Fibroblast of skin of right quadriceps (primary cell): ENCODE measurements at places on chromosomes 2 and 18.

DNA sequence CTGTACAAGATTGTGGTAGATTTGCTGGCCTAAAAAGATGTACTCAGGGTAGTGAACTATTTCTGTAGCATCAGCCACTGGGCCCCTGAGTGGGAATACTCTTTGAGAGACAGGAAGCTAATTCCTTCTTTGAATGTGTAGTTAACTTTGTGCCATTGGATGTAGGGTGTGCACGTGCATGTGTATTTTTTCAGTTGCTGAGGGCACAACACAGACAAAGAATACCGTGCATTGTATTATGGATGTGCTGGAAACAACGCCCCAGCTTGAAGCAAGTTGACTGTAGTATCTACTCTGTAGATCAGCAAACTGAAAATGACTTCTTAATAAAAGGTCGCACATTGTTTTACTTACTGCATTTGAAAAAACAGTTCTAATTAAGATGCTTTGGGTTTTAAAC lies 14.1 kb downstream of the CRIM1 start:
- no peak for DNase-seq

- no peak for DNase-seq
Observed at GRCh38 chr2:208671886-208672680, 265.5 kb downstream of the PTH2R start.

DNA sequence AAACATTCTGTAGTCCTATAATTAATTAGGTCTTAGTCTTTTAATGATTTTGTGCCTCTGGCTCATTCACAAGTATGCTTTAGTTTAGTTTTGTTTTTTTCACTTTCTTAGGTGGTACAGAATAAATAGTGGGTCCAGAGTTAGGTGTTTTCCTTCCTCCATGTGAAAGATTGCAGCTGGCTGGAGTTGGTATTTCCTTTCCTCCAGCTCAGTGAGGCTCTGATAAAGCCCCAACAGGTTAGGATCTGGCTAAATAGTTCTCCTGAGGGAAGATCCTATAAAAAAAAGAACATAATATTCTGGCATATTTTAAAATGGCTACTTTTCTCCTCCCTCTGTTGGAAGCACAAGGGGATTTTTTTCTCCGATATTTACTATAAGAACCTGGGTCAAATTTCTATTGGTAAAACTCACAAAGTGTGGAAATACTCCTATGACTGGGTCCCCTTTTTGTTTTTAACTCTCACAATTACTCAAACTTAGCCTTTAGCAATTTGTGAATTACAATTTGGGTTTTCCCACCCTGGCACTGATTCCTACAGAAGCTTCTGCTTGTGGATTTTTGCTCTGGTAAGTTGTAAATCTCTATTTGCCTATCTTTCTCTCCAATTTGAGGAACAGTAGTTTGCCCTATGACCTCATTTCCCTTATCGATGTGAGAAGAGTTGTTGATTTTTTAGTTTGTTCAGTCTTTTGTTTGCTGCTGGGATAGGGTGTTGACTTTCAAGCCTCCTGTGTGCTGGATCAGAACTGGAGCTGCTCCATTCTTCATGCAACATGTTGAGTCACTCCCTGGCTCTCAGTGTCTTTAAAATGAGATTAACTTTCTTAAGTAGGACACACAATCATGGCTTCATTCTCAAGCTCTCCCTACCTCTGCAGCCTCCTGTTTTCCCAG lies 500.9 kb downstream of the RNF144A start:
- no peak for DNase-seq

DNA sequence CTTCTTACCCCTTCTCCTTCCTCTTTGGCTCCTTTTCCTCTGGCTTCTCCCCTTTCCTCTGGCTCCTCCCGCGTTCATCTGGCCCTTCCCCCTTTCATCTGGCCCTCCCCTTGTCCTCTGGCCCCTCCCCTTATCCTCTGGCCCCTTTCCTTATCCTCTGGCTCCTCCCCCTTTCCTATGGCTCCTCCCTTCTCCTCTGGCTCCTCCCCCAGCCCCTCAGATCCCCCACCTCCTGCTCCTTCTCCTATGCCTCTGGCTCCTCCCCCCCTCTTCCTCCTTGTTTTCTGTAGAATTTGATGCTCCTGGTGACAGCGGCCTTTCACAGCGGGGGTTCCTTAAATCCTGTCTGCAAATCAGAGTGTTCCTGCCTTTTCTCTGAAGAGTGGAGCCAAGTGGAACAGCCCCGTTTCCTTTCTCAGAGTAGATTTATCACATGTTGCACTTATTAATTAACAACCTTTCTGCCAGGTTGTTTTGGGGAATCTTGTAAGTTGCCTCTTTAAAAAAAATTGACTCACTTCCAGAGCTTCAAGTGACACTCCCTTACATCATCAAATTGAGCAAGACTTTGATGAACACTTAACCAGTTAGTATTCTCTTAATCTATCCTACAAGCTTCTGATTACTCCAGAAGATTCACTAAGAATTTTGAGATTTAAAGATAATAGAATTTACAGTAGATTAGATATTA lies 27.9 kb downstream of the FABP1 start:
- DNase-seq: peak; percentile 24

GRCh38 chr2:217357886-217358620 lies 498.2 kb upstream of the TNP1 start:
- no peak for DNase-seq

GRCh38 chr2:50402654-50402960 lies 629.3 kb downstream of the NRXN1 start:
- DNase-seq: no peak

DNA sequence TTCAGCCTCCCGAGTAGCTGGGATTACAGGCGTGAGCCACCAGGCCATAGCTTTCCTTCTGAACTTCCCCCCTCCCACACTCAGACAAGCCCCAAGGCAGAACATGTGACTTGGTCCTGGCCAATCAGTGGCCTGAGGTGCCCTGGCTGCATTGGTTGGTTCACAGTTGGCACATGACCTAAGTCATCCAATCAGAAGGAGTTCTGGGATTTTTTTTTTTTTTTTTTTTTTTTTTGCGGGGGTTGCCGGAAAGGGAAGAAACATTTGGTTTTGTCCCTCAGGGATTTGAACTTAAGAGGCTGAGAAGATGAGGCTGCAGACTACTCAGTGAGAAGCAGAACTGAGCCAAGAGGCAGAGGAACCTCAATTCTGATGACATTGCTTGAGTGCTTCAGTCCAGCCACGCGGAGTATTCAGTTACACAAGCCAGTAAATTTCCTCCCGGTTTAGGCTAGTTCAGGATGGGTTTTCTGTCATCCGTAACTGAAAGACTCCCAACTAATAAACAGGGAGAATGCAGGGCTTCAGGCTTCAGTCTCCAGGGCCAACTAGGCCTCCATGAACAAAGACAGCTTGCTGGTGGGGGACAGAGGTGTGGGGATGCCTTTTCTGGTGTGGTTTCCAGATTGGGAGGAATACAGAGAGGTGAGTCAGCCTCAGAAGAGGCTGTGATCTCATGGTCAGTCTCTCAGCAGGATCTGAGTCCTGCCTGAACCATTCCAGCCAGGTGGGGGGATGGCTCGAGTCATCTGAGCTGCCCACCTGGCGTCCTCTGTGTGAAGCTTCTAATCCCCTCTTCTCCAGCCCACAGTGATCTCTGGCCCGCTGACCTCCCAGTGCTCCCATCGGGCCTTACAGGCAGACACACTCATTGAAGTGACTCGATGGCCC lies 9.2 kb downstream of the PTMA start:
- DNase-seq: peak; percentile 47

GRCh38 chr2:37629529-37629928 lies 41.9 kb downstream of the CDC42EP3 start:
- DNase-seq: no peak

- no peak for DNase-seq
Observed at GRCh38 chr2:202072226-202072625, 829 bp upstream of the KIAA2012 start.

DNA sequence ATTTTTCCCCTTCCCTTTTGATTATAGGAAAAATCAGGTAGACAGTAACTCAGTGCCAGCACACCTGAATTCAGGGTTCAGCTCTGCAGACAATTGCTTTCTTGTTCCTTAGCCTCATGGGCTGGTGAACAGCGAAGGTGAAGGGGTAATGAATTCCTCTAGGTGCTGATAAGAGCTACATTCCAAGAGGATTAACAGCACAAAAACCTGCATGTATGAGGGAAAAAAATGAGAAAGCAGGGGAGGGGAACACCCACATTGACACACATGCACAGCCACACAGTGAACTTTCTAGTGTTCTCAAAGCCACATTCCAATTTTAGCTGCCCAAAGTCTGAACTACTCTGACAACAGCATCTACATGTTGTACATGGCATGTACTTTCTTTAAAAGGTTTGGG lies 46.1 kb downstream of the SPATS2L start:
- peak; percentile 64 for DNase-seq

- DNase-seq: no peak
Observed at GRCh38 chr2:24667542-24667941, 125.6 kb downstream of the PTRHD1 start.

GRCh38 chr2:215460682-215461382 lies 25.0 kb upstream of the FN1 start:
- DNase-seq: peak; percentile 97

- DNase-seq: no peak
Observed at GRCh38 chr2:150471813-150472510, 15.5 kb downstream of the RND3 start.

- no peak for DNase-seq
Observed at GRCh38 chr2:197809064-197809463, 4.7 kb downstream of the PLCL1 start.

- DNase-seq: no peak
Observed at GRCh38 chr2:46779447-46779941, 136.1 kb downstream of the MCFD2 start.

- DNase-seq: no peak
Observed at GRCh38 chr2:59756150-59756549, 797.3 kb downstream of the BCL11A start.

DNA sequence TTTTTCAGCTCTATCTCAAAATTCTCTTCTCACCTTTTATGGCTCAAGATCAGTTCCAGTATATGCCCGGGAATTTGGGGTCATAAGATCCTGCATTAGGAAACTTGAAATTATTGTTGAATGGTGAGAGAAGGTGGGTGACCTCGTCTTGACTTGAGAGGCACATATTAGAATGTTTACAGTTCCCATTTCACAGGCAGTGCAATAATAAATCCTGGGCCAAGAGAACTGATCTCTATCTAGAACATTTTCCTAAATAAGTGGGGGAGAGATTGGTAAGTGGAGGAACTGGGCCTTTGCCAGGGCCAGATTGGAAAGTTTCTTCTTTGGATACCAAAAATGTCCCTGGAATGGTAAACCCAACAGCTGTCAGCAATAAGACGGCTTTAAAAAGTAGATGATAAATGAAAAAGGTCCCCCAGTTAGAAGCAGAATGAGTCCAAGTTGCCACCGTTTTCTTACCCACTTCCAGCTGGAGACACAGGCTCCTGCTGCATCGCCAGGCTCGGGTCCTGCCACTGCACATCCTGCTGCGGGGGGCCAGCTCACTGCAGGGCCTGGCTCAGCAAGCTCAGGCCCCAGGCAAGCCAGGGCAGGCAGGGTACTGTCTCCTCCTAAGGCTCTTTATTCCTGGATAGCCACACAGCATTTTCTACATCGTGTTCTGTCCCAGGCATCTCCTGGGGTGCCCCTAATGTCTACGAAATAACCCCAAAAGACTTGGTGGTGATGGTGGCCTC lies 126.4 kb upstream of the EPAS1 start:
- DNase-seq: no peak

DNA sequence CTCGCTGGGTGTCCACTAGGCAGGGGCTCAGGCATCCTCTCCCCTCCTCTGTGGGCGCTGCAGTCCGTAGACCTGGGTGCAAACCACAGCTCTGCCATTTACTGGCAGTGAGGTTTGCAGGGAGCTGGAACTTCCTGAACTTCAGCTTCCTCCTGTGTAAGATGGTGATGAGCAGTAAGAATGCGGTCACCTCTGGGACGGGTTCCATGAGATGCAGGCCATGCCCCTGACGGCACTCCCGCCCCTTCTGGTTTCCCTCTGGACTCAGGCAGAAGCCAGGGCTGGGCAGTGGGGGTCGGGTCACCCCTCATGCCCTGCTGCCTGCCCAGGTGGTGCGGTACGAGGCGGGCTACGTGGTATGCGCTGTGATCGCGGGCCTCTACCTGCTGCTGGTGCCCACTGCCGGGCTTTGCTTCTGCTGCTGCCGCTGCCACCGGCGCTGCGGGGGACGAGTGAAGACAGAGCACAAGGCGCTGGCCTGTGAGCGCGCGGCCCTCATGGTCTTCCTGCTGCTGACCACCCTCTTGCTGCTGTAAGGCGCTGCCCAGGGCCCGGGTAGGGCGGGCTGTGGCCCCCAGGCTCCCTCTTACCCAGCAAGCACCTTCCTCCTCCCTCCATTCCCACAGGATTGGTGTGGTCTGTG lies 1.5 kb downstream of the PROM2 start:
- DNase-seq: no peak

GRCh38 chr2:73852020-73852419 lies 23.3 kb downstream of the STAMBP start:
- DNase-seq: peak; percentile 79

DNA sequence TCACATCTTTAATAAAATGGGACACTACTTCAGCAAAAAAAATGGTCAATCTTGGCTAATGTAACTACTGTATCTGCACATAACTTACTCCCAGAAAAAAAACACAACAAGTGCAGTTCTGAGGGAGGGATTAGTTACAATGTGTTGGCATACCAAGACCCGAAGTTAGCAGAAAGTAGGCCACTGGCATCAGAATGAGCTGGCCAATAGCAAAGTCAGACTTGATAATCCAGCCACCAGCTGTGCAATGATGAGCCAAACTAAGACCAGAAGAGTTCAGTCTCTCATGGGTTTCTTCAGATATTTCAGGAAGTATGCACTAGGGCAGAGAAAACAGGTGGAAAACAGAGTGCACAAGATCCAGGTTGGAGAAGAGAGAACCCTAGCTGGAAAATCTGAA lies 65.3 kb downstream of the OLA1 start:
- DNase-seq: no peak

GRCh38 chr2:8615252-8615575 lies 66.6 kb upstream of the ID2 start:
- no peak for DNase-seq

DNA sequence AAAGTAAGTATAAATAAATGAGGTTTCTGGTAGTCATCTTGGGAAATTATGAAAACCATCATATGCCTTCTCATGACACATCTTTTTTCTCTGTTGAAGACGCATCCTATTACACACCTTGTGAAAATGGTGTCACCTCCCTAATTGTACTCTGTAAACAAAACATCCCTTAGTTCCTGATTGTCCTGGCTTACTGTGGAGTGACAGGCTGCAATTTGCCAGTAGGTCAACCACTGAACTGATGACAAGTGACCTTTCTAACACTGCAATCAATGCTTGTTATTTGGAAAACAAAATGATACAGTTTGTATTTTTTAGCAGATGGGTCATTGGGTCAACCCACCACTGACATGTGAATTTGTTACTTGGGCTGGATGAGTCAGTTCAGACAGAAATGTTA lies 219.5 kb downstream of the PTPRM start:
- DNase-seq: no peak

- DNase-seq: peak; percentile 57
Observed at GRCh38 chr2:225270861-225271260, 128.6 kb upstream of the NYAP2 start.

GRCh38 chr2:16625759-16626158 lies 39.9 kb downstream of the CYRIA start:
- DNase-seq: no peak

GRCh38 chr2:26136451-26136850 lies 36.4 kb upstream of the GAREM2 start:
- no peak for DNase-seq

GRCh38 chr18:63850636-63851035 lies 36.9 kb upstream of the SERPINB2 start:
- DNase-seq: no peak

- no peak for DNase-seq
Observed at GRCh38 chr2:53842891-53843290, 16.9 kb downstream of the GPR75 start.

- no peak for DNase-seq
Observed at GRCh38 chr2:166090346-166090745, 37.5 kb downstream of the SCN1A start.

- peak; percentile 22 for DNase-seq
Observed at GRCh38 chr2:38180754-38181153, 104.8 kb upstream of the CYP1B1 start.
